NCI-H1694 (cell line): ENCODE measurements at places on chromosomes 12 and 14.
A peak's percentile ranks its signal among the peaks of the same experiment; 100 is the strongest.

- DNase-seq: no peak
Observed at GRCh38 chr12:66925083-66925482, 246.2 kb upstream of the GRIP1 start.

GRCh38 chr12:78929075-78929418 is 64.5 kb downstream of the SYT1 start:
- DNase-seq: no peak

DNA sequence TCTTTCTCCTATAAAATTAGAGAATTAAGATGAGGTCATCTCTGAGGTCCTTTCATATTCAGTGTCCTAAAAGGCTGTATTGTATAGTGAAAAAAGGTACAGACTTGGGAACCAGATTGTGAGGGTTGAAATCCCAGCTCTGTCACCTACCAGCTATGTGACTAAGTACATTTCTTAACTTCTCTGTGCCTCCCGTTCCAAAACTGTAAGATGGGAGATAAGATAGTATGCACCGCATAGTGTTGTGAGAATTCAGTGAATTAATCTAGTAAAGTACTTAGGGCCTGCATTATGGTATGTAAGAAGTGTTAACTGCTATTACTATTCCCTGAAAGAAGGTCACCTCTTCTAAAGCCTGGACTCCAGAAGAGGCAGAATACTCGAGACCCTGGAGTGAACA is 60.6 kb downstream of the GNG2 start:
- no peak for DNase-seq

GRCh38 chr12:53995378-53996239 is 4.4 kb upstream of the HOXC9 start:
- no peak for DNase-seq

DNA sequence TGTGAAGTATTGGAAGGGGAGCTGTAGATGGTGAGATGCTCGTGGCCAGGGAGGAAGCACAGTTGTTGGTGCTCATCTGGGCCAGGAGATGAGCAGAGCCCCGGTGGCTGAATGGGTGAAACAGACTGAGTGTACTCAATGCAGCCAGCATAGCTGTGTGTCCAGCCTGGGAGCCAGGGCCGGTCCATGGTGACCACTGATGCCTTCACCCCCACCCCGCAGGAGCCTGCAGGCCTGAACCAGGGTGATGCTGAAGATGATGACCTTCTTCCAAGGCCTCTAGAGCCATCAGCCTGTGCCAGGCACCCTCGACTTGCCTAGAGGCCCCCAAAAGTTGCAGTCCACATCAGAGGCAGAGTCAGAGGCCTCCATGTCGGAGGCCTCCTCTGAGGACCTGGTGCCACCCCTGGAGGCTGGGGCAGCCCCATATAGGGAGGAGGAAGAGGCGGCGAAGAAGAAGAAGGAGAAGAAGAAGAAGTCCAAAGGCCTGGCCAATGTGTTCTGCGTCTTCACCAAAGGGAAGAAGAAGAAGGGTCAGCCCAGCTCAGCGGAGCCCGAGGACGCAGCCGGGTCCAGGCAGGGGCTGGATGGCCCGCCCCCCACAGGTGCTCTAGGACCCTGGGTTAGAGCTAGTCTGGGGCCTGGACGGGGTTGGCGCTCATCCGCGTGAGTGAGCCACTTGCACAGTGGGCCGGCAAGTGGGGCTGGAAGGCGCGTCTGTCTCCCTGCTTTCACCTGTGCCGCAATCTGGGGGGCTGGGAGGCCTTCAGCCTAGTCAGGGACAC is 3.0 kb downstream of the TNFAIP2 start:
- DNase-seq: no peak

DNA sequence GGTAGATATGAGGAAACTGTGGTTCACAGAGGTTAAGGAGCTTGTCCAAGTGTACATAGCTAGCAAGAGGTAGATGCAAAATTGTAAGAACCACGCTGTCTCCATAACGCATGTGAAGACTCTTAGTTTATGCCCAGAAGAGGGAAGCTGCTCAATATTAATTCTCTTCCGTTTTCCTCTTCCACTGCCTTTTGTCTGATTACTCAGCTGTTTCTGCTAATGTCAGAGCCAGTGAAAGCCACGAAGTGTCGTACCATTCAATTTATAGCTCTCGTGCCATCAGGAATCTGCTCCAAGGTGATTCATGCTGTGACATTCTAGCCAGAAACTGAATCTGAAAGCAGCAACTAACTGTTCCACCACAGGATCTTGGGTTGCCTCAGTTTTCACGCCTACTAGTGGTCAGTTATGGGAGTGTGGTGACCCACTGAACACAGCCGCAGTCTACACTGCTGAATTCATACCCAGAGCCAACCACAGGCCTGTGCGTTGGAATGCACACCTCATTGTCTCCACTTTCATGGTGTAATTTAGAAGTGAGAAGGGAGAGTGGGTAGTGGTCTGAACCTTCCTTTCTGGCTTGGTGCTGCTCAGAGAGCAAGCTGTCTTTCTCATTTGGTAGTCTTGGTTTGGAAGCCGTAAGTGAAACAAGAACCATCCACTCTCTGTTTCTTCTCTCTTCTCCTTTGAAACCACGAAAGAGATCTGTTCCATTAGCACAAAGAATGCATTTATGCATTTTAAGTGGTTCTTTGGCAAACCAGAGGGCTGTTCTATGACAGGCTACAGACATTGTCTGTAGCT is 74.2 kb upstream of the NAP1L1 start:
- DNase-seq: no peak

DNA sequence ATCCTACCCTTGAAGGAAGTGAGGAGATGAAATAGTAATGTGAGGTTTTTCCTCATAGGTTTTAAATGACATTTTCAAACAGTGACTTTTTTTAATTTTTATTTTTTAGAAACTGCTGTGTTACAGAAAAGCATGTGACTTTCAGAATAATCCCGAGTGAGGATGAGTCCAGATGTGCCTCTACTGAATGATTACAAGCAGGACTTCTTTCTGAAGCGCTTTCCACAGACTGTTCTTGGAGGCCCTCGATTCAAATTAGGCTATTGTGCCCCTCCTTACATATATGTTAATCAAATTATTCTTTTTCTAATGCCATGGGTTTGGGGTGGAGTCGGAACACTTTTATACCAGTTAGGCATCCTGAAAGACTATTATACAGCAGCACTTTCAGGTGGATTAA is 15.8 kb downstream of the PCNX4 start:
- DNase-seq: no peak

DNA sequence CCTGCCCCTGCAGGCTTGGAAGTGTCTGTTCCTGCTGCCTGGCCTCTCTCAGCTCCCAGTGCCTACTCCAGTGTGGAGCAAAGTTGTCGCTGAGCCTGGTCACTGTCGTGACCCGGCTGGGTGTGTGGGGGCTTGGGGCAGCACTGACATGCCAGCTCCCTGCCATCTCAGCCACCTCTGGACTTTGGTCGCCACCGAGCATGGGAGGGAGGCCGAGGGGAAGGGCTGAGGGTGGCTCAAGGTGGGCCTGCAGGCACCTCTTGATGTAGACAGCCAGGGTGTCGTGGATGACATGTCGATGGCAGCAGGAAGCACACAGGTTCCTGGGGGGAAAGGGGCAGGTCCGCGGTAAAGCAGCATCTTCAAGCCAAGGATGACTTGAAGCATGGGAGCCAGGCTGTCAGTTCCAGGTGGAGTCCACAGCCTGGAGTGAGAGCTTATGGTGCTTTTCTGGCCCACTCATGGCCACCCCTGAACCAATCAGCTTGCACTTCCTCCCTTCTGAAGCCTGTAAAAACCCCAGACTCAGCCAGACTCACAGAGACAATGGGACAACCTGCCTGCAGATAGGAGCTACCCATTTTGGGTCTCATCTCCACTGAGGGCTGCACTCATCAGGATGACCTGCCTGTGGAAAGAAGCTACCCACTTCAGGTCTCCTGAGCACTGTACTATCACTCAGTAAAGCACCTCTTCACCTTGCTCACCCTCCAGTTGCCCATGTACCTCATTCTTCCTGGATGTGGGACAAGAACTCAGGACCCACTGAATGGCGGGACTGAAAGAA is 210.1 kb downstream of the MON2 start:
- DNase-seq: no peak

DNA sequence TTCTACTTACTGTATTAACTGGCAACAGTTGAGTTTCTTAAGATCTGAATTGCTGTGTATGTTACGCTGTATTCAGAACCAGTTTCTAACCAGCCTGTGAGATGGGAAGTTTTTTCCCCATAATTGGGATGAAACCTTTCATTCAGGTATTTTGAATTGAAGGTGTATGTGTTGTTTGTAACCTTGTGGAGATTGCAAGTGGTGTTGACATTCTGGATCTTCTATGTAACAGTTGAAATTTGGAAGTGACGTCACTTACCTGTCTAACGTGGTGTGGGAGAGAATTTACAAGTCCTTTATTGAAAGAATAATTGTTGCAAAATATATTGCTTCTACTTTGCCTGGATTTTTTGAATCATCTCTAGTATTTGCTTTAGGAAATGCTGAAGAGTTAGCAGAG is 5.5 kb downstream of the RAN start:
- DNase-seq: no peak

- DNase-seq: peak; percentile 23
Observed at GRCh38 chr12:120466560-120467315, 2.8 kb downstream of the SRSF9 start.

DNA sequence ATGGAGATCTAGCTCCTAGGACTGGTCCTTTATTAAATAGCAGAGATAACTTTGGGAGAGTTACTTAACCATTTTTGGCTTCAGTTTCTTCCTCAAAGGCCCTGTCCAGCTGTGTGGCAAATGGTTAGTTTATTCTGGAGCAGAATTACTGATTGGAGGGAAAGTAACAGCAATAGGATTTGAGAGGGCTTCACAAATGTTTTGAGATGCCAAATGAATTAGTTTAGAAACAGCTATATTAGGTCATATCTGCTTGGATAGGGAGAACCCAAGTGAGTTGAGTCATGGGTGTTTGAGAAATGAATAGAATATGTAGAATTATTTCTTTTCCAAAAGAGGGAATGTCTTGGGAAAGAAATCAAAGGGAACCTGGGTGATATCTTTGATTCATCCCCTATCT is 17.5 kb downstream of the RASSF3 start:
- no peak for DNase-seq

DNA sequence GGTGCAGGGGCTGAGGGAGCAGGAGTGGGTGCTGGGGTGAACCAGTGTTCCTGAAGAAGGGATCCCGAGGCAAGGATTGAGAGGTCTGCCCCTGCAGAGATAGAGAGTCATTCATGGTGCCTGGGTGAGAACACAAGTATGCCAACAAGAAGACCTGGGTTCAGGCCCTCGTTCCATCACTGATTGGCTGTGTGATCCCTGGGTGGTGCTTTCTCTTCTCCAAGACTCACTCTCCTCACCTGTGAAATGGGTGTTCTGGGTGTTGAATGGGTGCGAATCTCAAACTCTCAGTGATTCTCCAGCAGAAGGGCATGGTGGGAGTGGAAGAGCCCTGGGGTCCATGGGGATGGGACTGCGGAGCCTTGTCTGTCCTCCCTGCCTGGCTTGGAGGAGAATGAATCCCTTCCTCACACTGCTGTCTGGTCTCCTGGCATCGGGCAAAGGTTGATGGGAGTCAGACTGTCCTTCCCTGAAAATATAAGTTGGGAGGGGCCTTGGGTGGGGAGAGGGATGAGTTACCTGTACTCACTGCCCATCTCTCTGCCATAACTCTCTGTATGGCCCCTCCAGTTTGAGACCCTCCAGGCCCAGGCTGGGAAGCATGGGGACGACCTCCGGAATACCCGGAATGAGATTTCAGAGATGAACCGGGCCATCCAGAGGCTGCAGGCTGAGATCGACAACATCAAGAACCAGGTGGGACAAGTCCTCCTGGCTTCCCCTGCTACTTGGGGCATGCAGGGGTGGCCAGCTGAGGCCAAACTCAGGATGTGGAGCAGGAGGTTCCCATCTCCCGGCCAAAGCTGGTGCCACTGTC is 9.6 kb downstream of the KRT7 start:
- no peak for DNase-seq

DNA sequence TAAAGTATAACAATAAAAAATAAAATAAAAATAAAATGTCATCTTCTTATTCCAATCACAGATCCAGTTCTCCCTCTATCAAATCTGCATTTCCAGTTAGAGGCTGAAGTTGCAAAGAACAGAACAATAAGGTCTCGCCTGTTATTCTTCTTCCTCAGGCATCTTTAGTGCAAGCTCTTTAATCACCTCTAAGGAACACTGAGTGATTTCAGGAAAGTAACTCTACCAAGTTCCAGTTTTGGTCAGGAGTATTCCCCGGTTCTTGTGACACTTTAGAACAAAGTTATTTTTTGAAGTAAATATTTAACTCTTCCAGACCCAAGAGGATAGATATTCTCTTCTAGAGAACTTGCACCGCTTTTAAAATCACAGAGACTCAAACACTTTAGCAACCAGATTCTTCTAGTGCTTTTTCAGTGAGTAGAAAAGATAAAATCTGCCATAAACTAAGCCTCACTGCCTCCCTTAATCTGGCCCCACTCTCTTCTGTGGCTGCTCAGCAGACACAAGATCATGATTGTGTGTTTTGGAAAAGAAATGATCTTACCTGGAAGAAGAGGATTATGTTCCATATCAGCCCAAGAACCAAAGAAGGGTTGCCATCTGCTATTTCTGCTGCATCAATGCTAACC is 57.9 kb upstream of the DICER1 start:
- DNase-seq: no peak

- no peak for DNase-seq
Observed at GRCh38 chr14:33679025-33679424, 271.8 kb downstream of the EGLN3 start.

DNA sequence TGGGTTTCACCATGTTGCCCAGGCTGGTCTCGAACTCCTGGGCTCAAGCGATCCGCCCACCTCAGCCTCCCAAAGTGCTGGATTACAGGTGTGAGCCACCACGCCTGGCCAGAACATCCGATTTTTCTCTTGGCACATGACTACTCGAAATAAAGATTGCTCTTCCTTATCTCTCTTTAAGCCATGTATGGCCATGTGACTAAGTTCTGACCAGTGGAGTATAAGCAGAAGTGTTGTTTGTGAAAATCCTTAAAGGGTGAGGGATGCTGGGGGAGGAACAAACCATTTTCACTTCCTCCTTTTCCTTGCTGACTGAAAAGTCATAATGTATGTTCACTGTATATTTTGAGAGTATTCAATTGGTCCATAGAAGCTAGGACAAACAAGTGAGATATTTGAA is 50.7 kb upstream of the ATF7IP start:
- no peak for DNase-seq

DNA sequence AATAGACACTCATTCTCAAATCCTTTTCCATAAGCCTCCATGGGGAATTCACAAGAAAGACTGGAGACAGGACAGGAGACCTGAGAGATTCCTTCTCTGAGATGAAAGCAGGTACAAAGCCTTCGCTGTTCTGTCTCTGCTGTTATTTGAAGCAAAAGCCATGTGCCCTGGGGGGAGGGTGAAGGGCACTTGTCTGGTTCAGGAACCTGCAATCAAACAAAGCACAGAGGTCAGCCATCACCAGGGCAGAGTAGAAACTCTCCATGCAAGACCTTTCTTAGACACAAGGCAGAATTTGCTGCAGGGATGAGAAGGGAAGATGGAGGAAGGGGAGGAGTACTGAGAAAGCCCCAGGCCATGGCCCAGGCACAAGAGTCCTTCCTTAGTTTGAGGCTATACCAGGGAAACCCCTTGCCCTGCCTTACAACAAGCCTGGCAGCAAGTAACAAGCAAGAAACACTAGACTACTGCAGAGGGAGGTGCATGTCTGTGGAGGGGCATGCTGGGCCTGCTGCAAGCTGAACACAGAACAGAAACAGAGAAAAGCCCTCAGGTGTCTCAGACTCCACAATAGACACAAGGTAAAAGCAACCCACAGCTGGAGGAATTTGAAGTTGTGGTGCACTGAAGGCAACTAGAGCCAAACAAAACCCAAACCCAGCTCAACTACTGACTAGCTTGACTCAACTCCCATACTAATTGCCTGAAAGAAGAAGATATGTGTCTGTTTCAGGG is 7.8 kb upstream of the ART4 start:
- DNase-seq: no peak
